ENCODE measurements at places on chromosomes 2 and 18. TPM values are rescaled to one million over a fixed set of nuclear protein-coding genes. Genes with fewer than 3 reads are reported as not detected.

DNA sequence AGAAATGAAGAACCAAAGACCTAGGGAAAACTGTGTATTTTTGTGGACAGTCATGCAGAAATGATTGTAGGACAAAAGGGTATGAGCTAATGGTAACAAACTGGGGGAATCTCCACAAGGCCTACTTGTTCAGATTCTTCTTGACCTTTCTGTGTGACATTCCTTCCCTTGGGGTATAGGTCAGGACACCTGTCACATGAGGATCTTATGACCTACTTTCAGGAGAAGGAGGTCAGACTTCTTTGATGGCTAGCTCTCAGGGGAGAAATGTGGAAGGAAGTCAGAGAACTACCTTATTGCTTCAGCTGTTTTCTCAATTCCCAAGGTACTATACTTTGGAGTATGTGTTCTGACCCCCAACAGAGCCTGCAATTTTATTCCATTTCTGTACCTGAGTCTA, 40.7 kb upstream of the TANK start:
- DNase-seq, result peak; percentile 64

DNA sequence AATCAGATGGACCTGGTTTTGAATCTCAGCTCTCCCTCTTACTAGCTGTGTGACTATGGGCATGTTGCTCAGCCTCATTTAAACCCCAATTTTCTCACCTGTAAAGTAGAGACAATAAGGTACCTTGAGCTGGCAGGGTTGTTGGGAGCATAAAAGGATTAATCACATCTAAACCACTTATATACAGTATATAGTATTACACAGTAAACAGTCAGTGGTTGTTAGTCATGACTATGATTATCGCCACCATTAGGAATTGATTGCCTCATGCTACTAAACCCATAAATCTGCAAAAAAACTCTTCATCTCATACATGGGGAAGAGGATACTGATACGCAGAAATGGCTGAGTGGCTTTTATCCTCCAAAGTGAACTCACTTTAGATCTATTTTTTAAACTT, 65.8 kb downstream of the INO80D start:
- DNase-seq, result no peak

- no peak for DNase-seq
Measured at GRCh38 chr18:56889621-56890020, 238.5 kb downstream of the WDR7 start.

GRCh38 chr2:54855434-54855833, 132.0 kb downstream of the EML6 start:
- DNase-seq, result peak; percentile 85

- no peak for DNase-seq
Measured at GRCh38 chr2:192051533-192051932, 143.2 kb downstream of the TMEFF2 start.

GRCh38 chr2:205212357-205212756, 469.9 kb upstream of the NRP2 start:
- DNase-seq, result no peak

The CFAP221 gene
- not detected for total RNA-seq

DNA sequence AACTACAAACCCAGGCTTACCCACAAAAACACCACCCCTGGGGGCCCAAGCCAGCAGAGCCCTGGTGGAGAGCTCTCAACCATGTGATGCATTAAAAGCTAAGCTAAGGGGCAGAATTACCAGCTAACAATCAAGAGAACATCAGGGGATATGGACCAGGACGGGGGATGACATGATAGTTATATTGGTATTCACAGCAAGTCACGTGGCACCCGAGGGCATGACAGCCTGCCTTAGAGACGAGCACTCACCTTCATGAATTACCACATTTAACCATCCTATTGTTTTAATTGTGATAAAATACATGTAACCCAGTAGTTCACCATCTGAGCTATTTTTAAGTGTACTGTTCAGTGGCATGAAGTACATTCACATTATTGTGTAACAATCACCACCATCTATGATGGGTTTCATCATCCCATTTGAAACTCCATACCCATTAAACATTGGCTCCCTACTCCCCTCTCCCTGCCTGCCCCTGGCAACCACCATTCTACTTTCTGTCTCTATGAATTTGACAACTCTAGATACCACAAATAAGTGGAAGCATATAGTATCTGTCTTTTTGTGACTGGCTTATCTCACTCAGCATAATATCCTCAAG, 245.6 kb downstream of the ANAPC1 start:
- DNase-seq, result no peak

The RSAD2 gene
- 0.06 TPM for total RNA-seq

The KCNIP3 gene
- total RNA-seq, result 0.29 TPM

GRCh38 chr18:13313006-13313686, 94.6 kb downstream of the LDLRAD4 start:
- no peak for DNase-seq

- DNase-seq, result no peak
Measured at GRCh38 chr2:193561054-193561453, 1366.3 kb upstream of the TMEFF2 start.

The ALPP gene
- not detected for total RNA-seq

DNA sequence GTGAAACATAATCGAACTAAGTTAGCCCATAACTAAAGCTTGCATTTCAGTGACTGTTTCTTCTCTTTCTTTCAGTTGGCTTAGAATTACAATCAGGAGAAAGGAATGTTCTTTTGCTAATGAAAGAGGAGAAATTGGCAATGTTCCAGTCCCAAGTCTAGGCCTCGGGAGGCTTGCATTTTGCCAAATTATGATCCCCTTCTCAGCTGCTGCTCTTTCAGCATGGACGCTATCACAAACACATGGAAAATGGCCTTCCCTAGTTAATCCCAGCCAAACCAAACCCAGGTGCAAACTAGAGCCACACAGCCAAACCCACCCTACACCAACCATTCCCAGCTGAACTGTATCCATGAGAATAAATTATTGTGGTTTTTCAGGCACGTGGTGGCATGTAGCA, 605.2 kb upstream of the LRRTM4 start:
- DNase-seq, result peak; percentile 77

DNA sequence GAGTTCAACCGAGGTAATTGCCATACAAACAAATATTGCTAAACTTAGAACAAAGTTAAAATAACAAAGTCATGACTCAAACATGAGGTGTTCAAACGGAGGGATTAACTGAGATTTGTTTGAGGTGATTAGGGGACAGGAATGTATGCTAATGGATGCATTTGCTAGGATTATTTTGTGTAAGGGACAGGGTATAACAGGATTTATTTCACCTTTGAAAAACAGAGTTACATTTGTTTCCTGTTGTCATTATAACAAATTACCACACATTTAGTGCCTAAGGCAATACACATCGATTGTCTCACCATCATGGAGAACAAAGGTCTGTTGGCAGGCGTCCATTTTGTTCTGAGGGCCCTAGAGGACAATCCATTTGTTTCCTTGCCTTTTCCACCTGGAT, 304.3 kb upstream of the CNTNAP5 start:
- DNase-seq, result no peak

DNA sequence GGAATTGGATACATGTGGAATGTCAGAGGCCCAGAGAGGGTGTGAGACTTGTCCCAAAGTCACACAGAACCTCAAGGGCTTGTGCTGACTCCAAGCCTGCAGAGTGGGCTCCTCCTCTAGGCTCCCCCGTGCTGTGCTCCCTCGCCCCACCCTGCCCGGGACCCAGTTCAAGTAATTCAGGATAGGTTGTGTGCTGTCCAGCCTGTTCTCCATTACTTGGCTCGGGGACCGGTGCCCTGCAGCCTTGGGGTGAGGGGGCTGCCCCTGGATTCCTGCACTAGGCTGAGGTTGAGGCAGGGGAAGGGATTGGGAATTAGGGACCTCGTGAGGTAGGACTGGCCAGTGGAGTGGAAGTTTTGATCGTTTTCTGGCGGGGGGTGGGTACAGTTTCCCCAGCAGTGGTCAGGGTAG, 2.8 kb downstream of the CTDSP1 start:
- no peak for DNase-seq

- DNase-seq, result peak; percentile 82
Measured at GRCh38 chr2:238644095-238645081, 203.5 kb upstream of the TWIST2 start.

DNA sequence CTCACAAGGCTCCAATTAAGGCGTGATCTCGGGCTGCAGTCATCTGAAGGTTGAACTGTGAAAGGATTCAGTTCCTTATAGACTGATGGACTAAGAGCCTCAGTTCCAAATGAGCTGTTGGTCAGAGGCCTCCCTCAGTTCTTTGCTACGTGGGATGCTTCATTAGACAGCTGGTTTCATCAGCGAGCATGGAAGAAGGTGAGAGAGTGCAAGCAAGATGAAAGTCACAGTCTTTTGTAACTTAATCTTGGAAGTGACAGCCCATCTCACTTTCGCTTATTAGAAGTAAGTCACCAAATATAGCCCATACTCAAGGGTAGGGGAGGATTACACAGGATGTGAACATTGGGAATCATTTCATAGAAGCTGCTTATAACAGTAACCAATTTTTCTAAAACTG, 26.8 kb downstream of the PPP1CB start:
- DNase-seq, result no peak

DNA sequence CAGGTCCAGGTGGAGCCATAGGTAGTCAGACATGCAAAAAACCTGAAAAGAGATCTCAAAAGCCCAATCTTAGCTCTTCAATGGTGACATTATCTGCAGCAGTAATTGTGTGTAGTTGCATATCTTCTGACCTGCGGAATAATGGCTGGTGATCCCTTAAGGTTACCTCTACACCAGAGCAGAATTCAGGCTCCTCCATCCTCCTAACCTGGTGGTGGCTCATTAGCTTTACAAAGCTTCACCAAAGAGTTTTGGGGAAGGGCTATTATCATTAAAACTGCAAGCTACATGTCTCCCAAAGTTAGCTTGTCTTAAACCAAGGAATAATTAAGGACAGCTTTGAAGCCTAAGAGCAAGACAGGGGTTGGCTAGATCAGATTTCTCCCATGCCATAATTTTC, 42.6 kb upstream of the CHST9 start:
- no peak for DNase-seq
